Osteocyte (in vitro differentiated cells): ENCODE measurements at places on chromosomes 1 and 21. TPM values are rescaled to one million over a fixed set of nuclear protein-coding genes. Genes with fewer than 3 reads are reported as not detected.

Gene DUSP12
- 20.1 and 21.8 TPM in 2 replicates for total RNA-seq

Gene THEM5
- total RNA-seq: not detected in 2 replicates

Gene SLC19A2
- 3.9 and 4.0 TPM in 2 replicates for total RNA-seq

Gene ATP6V1G3
- total RNA-seq: not detected in 2 replicates

GRCh38 chr1:162578071-162578700 lies 16.7 kb downstream of the UAP1 start:
- no peak for DNase-seq

- DNase-seq: no peak
Measured at GRCh38 chr21:42736646-42737350, 83.4 kb downstream of the PDE9A start.

GRCh38 chr21:33824156-33824941 lies 91.3 kb downstream of the ATP5PO start:
- no peak for DNase-seq

DNA sequence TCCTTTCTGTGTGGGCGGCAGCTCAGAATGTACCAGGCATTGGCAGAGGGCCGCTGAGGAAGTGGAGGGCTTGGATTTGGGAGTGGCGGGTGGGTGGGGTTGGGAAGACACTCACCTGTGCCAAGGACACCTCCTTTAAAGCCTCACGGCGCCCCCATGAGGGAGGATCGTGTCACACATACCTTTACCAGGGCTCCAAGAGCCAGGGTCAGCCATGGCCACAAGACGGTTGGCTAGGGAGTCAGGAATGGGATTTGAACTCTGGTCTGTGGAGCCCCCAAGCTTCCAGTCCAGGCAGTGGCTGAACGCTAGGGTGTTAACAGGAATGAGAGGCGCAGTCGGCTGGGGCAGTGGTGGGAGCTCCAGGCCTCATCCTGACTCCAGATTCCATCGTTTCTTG lies 4.6 kb downstream of the NBL1 start:
- DNase-seq: no peak
